CD4-positive, alpha-beta memory T cell (primary cell): ENCODE measurements at places on chromosomes 3 and 15. TPM values are rescaled to one million over a fixed set of nuclear protein-coding genes. Genes with fewer than 3 reads are reported as not detected.

PIF1 gene
- polyA plus RNA-seq = not detected

SNURF gene
- 44.4 TPM for polyA plus RNA-seq

CLRN1 gene
- polyA plus RNA-seq = not detected

GUCA1C gene
- not detected for polyA plus RNA-seq

KNG1 gene
- not detected for polyA plus RNA-seq

GNB5 gene
- polyA plus RNA-seq = 52.2 TPM

LTF gene
- not detected for polyA plus RNA-seq

ECT2 gene
- polyA plus RNA-seq = 2.4 TPM

FGF12 gene
- polyA plus RNA-seq = not detected

ASB14 gene
- polyA plus RNA-seq = 0.29 TPM

MESP1 gene
- polyA plus RNA-seq = 0.69 TPM

TLNRD1 gene
- 2.4 TPM for polyA plus RNA-seq

SSUH2 gene
- polyA plus RNA-seq = not detected

GP5 gene
- polyA plus RNA-seq = 1.9 TPM

EPHA6 gene
- not detected for polyA plus RNA-seq

SLCO2A1 gene
- not detected for polyA plus RNA-seq

HMG20A gene
- polyA plus RNA-seq = 40.8 TPM

NAALADL2 gene
- polyA plus RNA-seq = not detected

FANCD2OS gene
- not detected for polyA plus RNA-seq

COPG1 gene
- polyA plus RNA-seq = 67.4 TPM

C3orf49 gene
- not detected for polyA plus RNA-seq

A4GNT gene
- not detected for polyA plus RNA-seq

TMCO5A gene
- not detected for polyA plus RNA-seq

CFAP100 gene
- polyA plus RNA-seq = not detected

LRRK1 gene
- polyA plus RNA-seq = not detected

ZNF501 gene
- polyA plus RNA-seq = 2.1 TPM

HRH1 gene
- polyA plus RNA-seq = not detected

ZNF774 gene
- not detected for polyA plus RNA-seq

CHRFAM7A gene
- not detected for polyA plus RNA-seq

CHCHD6 gene
- 11.5 TPM for polyA plus RNA-seq

CYP1A1 gene
- not detected for polyA plus RNA-seq

RLBP1 gene
- polyA plus RNA-seq = not detected

CD276 gene
- not detected for polyA plus RNA-seq

PPARG gene
- polyA plus RNA-seq = 0.29 TPM

CLDN18 gene
- polyA plus RNA-seq = not detected

CGNL1 gene
- not detected for polyA plus RNA-seq

SLC22A14 gene
- polyA plus RNA-seq = not detected

SCG5 gene
- 0.23 TPM for polyA plus RNA-seq

KLHL40 gene
- polyA plus RNA-seq = not detected

TM6SF1 gene
- not detected for polyA plus RNA-seq

DOCK3 gene
- 0.18 TPM for polyA plus RNA-seq

PFKFB4 gene
- polyA plus RNA-seq = 2.5 TPM

ZNF860 gene
- polyA plus RNA-seq = 0.07 TPM

GRM7 gene
- not detected for polyA plus RNA-seq
